ENCODE measurements at places on chromosomes 6 and 20.
A peak's percentile ranks its signal among the peaks of the same experiment; 100 is the strongest.

DNA sequence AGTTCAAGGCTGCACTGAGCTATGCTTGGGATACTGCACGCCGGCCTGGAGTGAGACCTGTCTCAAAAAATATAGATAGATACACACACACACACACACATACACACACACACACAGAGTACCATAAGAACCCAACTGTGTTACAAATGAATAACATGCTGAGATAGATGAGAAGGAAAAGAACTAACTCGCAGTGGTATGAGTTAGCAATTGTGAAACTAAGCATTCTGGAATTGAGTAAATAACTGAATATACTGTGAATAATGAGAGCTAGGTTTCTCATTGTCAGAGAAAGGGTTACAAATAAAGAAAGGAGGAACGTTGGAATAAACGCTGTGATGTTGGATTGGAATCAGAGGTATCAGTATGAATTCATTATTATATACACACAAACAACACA, 14.6 kb upstream of the FAXC start:
- no peak for DNase-seq

- DNase-seq, result no peak
Measured at GRCh38 chr20:31979713-31980426, 11.9 kb downstream of the XKR7 start.

GRCh38 chr6:73823046-73823735, 127.2 kb downstream of the CD109 start:
- DNase-seq, result no peak

GRCh38 chr6:158358450-158359077, 46.3 kb downstream of the TULP4 start:
- no peak for DNase-seq

- DNase-seq, result no peak
Measured at GRCh38 chr6:149473080-149474052, 11.4 kb downstream of the ZC3H12D start.

GRCh38 chr6:160217073-160217472, 41.5 kb downstream of the SLC22A2 start:
- no peak for DNase-seq

GRCh38 chr6:34132486-34133185, 13.3 kb downstream of the GRM4 start:
- DNase-seq, result peak; percentile 65
